Activated T-helper 9 cell treated with anti-CD3 and anti-CD28 coated beads, Interleukin-2, amount 50 U/mL, for 16 hours (primary cell): ENCODE measurements at places on chromosomes 3 and 15.
A peak's percentile ranks its signal among the peaks of the same experiment; 100 is the strongest.

GRCh38 chr15:71344316-71344715, 229.0 kb downstream of the THSD4 start:
- DNase-seq, result no peak

GRCh38 chr3:177144922-177145321, 52.4 kb downstream of the TBL1XR1 start:
- no peak for DNase-seq

- DNase-seq, result no peak
These were observed 19.9 kb upstream of the LRIG1 start for GRCh38 chr3:66520724-66521123.

- DNase-seq, result no peak
These were observed 42.0 kb downstream of the LRRFIP2 start for GRCh38 chr3:37132334-37132733.

DNA sequence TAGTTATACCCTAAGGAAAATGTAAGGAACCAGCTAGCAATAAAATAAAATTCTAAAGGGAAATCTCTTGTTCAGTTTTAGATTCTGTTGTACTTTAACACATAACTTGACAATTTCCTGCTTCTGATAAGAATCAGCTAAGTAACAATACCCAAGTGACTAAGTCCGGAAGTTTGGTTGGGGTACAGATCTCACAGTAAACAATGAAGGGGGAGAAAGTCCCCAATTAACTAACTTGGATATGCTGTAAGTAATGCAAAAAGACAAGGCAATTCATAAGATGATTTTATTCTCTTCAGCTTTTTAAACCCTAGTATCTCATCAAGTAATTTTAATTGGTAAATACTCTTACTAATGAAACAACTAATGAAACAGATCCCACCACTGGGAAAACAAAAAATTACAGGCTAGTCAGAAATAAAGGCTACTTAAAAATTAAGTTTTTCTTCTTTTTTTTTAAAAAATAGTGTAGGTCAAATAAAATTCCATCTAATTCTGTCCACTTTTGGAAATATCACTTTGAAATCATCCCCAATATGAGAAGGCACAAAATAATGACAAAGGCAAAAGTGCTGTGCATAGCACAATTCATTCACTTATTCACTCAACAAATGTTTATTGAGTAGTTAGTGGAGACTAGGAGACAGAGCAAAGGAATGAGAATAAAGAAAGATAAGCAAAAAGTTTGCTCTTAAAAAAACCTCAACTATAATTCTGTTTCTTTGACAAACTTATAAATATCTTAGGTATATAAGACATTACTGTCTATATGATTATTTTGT, 37.8 kb upstream of the IL20RB start:
- DNase-seq, result no peak

GRCh38 chr15:36755341-36756000, 176.0 kb downstream of the CDIN1 start:
- DNase-seq, result no peak

GRCh38 chr3:18111796-18112232, 313.3 kb downstream of the SATB1 start:
- no peak for DNase-seq

DNA sequence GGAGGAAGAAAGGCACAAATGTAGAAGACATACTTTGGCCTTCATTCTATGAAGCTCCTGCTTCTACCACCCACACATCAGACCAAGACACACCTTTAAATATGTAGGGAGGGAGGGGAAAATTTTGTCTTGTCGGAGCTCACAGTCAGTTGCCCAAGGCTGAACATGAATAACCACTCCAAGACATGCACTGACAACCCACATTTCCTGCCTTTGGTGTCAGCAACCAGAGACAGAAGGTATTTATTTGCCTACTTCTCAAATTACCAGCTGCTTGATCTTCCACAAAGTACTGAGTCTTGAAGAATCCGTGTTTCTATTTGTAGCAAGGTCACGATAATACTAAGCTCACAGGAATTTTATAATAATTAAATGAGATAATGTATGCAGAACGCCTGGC, 169.7 kb downstream of the KCNMB2 start:
- no peak for DNase-seq

DNA sequence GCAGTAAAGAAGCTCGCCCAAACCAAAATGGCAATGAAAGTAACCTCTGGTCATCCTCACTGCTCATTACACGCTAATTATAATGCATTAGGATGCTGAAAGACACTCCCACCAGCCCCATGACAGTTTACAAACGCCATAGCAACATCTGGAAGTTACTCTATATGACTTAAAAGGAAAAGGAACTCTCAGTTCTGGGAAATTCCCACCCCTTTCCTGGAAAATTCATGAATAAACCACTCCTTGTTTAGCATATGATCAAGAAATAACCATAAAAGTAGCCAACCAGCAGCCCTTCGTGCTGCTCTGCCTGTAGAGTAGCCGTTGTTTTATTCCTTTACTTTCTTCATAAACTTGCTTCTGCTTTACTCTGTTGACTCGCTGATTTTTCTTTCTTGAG, 164.6 kb downstream of the SMAD6 start:
- DNase-seq, result no peak

GRCh38 chr3:45980819-45981218, 14.8 kb downstream of the FYCO1 start:
- no peak for DNase-seq

DNA sequence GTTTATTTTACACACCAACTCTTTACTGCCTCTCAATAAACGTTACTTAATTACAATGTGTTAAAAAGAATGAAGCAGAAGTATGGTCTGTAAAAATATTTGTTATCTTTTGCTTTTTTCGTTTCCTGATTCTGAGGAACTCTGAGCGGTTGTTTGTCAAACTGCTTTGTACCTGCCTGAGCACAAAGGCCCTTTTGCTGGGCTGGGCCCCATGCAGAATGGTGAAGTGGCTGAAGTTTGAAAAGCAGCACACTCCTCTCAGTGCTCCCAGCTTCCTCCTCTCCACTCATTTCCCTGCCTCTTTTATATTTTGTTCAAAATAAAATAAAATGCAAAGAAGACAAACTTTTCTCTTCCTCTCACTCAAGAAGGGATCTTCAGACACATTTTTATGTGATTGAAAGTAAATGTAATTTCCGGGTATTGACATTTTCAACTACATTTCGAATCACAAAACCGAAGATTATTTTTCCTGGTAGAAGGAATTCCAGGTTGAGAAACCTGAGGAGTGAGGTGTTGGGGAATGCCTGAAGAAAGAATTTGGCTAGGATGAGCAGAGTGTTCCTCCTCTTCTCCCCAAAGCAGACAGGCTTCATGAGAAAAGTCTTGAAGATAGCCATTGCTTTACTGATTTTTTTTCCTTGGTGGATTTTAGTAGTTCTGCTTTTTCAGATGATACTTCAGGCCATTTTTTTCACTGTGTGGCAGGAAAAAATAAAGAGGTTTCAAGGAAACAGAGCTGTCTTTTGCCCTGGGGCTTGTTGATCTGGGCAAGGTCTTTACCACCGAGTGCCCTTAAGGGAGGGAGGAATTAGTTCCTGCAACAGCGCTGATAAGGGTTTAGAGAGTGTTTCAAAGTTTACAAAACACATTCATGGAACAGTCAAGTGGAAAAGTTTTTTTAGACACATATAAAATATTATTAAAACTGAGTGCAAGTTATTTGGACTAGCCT, 229.8 kb downstream of the NFKBIZ start:
- DNase-seq, result no peak

DNA sequence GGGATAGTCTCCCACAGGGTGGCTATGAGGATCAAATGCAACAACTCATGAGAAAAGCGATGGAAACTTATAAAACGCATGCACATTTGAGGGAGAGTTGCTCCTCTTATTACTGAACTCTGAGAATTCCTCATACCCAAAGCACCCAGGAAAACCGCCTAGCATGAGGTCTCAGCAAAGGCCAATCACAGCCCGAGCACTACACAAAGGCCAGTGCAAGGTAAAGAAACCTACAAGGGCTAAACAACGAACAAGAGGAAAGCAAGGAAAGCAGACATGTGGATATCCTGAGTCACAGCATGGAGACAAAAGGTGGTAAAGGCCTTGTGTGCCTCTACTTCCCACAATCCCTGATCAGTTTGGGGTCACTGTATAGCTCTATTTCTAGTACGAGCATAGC, 7.1 kb downstream of the RAB43 start:
- no peak for DNase-seq

DNA sequence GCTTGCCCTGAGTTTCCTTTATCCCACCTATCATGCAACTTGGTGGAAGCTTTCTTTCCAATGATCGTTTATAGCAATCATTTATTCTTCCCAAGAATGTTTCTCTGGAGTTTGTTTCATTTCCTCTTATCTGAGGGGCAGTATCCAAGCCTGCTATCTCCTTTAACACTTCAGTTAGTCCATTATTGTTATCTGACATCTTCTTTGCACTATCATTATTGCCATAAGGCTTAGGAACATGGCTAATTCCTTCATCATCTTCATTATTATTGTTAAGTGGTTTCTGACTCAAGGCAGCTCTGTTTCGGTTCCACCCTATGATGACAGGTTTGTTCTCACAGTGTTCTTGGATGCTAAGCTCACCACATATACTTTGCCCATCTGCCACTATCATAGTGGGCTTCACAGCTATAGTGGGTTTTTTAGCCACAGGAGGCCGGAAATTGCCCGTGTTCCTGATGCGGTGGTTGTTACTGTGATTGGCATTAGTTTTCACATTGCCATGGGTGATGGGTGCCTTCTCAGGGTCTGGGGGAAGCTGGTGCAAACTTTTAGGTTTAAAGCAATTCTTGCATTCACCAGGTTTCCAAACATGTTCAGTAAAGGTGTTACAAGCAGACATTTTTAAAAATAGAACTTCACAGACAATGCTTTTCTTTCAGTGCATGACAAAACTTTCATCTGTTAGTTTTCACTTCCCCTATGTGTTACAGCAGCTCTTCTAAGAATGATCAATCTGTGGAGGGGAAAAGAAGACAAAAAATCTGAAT, 110.6 kb upstream of the TSPAN3 start:
- no peak for DNase-seq

DNA sequence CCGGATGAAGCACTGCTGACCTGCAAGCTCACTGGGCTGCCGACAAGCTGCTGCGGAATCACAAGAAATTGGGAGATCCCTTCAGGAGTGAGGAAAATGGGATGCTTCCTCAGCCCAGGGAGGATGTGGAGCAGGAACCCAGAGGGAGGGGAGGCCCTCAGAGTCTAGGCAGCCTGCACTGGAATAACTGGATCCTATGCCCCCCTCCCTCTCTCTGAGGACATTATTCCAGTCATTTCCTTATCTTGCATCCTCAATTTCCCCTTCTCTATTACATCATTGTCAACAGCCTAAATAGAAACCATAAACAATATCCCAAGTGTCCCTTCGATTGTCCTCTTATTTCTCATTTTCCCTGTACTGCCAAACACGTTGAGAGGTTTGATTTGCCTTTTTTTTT, 169.0 kb downstream of the OPA1 start:
- no peak for DNase-seq

DNA sequence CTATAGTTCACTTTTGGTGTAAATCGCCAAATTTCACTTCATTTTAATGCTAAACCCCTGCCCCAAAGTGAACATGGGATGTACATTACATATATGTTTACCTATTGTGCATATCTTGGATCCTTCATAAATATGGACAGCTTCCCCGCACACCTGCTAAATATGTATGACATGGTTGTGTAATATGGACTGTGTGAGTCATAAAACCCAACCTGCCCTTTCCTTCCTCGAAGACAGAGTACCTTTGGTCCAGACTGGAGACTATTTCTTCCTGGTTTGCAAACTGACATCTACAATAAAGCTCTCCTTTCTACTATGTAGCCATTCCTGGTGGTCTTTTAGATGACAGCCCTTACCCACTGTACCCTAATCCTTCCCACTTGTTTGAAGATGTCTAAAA, 12.4 kb downstream of the ACTC1 start:
- DNase-seq, result no peak

GRCh38 chr3:124951511-124952281, 17.1 kb upstream of the MUC13 start:
- no peak for DNase-seq

GRCh38 chr3:150215616-150216015, 192.5 kb upstream of the TSC22D2 start:
- no peak for DNase-seq

- no peak for DNase-seq
These were observed 30.2 kb downstream of the TTBK2 start for GRCh38 chr15:42890161-42890913.

DNA sequence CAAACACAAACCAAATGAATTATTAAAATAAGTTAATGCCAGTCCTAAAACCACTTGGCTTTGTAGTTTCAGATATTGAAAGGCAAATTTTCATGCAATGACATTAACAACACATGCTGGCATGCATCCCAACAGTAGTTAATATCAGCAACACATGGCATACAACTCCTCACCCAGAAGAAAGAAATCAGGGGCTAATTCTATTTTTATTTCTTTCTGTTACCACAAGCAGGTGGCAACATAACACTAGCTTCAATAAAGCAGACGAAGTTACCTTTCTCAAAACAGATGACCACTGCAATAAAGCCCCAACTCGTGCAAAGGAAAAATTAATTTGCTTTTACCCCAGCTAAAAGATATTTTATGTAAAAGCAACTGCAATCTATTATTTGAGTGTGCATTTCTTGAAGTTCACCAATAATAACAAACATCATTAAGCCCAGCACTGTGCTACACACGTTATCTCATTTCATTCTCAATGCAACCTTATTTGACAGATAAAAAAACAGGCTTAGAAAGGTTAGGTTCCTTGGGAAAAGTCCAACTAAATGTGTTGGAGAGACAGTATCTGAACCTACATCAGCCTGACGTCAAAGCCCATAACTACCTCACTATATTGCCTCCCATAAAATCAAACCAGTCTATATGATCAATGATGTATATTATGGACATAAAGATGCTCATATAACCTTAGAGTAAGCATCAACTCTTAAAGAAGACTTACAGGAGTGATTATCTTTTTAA, 2.8 kb downstream of the TOP2B start:
- DNase-seq, result no peak

DNA sequence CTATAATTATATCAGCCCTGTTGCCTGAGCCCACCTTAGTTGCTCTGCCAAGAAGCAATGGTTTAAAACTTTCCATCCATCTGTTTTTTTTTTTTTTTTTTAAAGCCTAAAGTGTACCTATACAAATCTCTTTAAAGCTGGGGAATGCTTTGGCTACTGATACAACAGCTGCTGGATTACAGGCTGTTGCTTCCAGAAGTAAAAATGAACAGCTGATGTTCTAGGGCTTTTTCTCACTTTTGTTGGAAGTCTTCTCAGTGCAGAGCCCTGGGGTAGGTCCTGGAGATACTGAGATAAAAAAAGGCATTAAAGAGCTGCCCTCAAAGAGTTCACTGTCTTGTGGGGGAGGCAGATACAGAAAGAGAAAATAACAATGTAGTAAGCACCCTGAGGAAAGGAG, 218.1 kb downstream of the NLGN1 start:
- DNase-seq, result no peak

GRCh38 chr3:184688251-184688881, 23.5 kb downstream of the MAGEF1 start:
- DNase-seq, result no peak

GRCh38 chr3:39153977-39154279, 537 bp upstream of the CSRNP1 start:
- DNase-seq, result no peak

GRCh38 chr3:69326855-69327300, 59.0 kb downstream of the FRMD4B start:
- peak; percentile 45 for DNase-seq
